NCI-H2227 treated with DMSO at 0.1 percent for 48 hours (cell line): ENCODE measurements at places on chromosomes 5 and 9.
A peak's percentile ranks its signal among the peaks of the same experiment; 100 is the strongest.

DNA sequence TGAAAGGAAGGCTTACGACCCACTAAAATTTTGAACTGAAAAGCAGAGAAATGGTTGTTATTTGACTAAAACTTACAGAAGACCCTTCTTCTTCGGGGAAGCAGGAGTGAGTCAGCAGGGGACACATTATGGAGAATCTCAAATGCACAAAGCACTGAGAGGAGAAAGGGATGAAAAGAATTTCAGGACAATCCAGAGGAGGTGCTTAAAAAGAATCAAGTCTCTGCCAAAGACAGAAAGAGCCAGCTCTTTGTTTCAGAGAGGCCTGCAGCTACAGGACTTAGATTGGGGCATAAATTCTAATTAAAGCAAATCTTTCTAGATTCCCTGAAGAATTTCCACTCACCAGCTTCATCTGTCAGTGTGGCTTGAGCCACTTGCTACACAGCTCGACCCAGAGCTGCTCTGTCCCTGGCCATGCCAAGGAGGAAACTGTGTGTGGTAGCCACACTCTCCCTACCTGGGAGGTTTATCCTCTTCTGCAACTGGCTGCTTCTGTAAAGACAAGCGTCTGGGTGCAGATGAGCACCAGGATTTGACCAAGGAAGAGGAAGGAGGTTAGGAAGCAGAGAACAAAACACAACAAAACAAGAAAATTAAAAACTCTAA lies 89.9 kb downstream of the SEMA5A start:
- DNase-seq: no peak

- no peak for DNase-seq
Measured at GRCh38 chr5:139512786-139513390, 30.3 kb upstream of the STING1 start.

DNA sequence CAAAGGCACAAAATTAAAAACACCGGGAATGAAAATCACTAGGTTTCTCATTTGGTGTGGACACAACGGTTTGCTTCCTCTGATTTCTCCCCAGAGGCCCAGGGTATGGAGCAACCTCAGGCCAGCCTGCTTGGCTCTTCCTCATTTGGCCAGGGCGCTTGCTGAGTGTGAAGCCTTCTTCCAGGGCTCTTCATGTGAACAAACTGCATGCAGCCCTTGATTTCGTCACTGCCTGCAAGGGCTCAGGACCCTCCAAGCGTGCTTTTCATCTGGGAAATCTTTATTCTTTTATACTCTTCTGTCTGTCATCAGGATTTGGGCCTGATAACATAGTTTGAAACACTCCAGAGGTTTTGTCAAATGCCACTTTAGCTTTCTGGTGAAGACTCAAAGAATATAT lies 122.6 kb upstream of the KLF4 start:
- no peak for DNase-seq

DNA sequence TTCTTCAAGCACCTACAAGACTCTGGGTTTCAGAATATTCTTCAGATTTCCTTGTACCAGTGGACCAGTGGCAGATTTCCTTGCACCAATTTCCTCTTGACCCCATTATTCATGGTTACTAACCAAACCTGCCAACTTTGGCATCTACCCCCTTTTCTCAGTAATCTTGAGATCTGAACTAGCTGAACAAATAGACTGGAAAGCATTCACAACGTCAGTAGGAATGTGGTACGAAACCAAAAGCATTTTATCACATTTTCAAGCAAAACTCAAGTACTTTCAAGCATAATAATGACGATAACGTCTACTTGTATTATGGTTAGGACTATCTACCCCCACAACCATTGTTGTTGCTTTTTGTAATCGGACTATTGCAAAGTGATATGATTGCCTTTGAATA lies 1217.3 kb downstream of the PTPRD start:
- DNase-seq: no peak

DNA sequence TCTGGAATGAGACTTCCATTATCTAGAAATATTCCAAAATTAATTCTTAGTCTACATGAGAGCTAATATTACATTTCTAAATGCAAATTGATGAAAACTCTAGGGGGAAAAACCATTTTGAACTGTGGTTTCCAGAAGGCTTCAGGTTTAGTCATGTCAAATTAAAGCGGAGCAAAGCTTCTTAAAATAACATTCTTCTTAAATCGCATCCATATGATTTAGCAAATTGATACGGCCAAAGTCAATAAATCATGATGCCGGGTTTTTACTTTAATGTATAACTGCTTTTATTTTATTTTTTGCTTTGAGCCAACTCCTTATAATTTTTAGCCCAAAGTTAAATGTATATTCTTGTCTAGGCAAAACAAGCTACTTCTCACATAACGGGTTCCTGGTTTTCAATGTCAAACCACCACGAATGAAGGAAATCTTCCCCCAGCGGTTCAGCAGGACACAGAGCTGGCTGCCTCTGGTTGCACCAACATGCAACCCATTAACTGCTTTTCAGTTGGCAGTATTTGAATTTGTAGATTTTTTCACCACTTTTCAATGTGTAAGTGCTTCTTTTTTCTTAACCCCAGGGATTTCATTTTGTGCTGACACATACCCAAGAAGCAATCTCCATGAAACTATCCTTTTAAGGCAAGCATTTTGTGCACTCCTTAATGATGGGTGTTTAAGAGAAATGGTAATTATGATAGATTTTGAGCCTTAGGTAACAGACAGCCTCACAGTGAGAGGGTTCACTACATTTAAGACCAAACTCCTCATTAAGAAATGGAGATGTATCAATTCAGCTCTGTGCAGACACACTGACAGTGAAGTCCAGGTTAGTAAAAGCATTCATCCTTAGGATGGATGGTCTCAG lies 35.5 kb downstream of the EFNA5 start:
- peak; percentile 57 for DNase-seq

DNA sequence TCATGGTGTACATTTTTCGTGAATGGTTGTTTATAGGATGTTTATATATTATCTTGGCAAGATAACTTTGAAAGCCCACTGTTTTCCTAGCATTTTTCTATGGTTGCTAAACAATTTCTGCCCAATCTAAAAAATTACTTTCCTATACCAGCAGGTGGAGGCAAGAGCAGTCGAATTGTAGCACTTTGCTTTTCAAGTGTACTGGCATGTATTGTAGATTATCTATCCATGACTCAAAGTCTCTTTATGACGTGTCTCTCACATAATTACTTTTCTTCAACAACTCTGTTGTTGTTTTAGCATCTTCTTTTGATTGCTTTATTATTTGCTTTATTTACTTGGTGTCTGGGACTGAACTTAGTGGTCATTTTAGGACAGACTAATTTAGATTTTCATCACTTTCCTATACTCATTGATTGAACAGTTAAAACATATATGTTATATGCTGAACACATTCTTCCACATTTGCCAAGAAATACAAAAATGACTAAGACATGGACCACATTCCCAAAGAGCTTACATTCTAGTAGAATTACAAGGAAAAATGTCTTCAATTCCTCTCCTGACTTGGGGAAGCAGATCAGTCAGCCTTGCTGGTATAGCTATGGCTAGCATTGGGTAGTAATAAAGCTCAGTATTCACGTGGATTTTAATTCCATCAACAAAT lies 20.7 kb downstream of the NLN start:
- DNase-seq: no peak

GRCh38 chr5:151897896-151898295 lies 26.8 kb downstream of the GLRA1 start:
- DNase-seq: no peak

DNA sequence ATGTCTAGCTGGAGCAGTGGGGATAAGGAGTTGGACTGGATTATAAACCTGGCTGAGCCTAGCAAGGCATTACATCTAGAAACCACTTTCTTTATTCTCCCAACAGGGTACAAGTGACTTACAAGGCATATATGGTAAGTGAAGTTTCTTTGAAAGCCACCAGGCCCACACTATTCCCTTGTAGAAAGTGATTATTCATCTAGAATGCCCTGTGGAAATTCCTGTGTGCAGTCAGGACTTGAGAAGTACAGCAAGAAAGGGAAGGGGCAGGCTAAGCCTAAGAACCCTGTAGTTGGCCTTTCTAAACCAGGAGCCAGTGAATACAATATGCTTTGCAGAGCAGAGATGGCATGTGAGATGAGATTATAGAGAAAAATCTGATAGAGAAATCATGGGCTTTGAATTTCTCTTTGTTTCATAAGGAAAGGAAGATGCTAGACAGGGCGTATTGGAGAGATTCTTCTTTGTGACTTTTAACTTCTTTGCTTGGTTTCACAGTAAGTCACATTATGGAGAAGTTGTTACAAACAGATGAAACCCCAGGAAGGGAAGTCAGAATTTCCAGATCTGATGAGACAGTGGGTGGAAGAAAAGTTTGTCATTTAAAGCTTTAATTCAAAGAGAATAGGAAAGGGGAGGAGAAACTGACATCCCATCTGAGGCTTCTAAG lies 321.7 kb downstream of the NDUFS4 start:
- DNase-seq: no peak

- DNase-seq: no peak
Measured at GRCh38 chr9:132995879-132996278, 17.4 kb downstream of the GFI1B start.

DNA sequence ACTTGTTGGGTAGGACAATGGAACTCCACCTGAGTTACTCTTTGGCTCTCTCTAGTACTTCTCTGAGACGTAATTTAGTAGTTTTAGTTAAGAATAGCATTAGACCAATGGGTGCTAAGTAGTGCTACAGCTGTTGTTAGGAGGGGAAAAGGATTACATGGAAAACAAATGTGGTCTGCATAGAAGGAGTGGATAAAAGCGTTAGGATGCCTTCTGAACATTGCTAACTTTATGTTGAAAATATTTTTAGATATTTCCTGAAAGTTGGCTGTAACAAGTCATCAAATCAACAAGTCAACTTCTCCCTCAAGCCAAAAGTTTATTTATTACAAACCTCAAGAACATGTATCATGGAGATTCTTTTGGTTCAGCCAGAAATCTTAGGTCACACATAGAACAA lies 409.5 kb upstream of the MEF2C start:
- no peak for DNase-seq

DNA sequence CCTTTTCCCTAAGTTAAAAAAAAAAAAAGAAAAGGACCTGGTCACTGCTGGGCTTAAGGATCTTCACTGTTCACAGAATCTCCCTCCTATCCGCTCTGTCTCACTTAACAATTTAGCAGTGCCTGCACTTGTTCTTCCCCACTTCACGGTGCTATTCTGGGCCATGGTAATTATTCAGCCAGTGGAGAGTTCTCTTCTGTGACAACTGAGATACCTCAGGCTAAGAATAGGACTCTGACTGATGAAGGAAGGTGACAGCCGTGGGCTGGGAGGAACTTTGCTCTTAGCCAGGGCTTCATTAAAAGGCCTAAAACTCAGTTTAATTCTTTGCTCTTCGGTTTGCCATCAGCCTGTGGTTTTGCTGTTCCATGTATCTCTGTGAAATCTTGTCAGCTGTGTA lies 51.9 kb upstream of the ENTREP1 start:
- no peak for DNase-seq

DNA sequence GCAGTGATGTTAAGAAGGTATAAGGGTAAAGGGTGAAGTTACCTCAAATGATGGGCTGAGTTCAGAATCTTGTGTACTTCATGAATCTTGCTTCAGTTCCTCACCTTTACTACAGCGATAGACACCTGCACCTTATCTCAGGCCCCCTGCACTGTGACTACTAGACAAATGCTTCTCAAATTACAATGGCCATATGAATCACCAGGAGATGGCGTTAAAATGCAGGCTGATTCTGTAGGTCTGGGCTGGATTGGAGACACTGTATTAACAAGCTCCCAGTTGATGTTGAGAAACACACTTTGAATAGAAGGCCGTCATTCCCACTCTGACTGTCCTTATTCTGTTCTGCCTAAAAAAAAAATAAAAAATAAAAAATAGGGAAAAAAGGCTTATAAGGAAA lies 29.8 kb downstream of the TARS1 start:
- DNase-seq: peak; percentile 26

DNA sequence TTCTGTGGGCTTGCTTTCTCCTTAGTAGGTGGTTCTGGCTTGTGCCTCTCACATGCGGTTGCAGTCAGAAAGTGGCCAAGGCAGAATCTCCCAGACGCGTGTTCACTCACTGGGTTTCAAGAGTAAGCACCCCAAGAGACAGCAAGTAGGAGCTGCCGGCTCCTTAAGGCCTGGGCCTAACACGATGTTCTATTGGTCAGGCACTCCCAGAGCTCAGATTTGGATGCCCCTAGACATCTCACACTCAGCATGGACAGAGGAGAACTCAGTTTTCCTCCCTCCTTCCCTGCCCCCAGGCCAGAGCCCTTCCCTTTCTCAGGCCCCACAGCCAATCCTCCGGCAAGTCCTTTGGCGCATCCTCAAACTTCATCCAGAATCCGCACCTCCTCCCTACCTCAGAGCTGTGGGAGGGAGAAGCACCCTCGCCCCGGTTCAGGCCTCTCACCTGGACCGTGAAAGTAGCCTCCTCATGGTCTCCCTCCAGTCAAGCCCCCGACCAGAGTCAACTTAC lies 6.5 kb upstream of the CARD19 start:
- DNase-seq: no peak

DNA sequence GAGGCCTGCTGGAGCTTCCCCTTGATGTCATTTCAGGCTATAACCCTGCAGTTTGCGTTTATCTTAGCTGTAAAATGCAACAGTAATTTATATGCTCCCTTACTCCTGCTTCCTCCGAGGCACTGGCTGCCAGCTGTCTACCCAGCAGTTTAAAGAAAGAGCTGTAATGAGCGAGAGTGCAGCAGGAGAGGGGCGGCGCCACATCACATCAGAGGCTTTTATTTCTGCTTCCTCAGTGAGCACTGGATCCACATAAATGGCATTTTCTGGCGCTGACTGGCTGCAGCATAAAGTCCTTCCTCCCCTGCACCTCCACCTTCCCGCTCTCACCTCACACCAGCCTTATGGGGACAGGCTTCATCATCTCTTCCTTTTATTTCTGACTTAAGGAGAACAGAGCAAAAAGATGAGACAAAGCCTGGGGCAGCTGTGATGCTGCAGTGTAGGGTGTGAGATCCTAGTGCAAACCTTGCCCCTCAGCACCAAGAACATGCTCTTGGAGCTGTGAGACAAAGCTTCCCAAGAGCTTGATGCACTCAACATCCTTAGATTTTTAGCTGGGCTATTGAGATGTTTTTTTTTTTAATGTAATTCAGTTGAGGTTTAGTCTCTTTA lies 829.6 kb upstream of the ZNF608 start:
- DNase-seq: peak; percentile 77

DNA sequence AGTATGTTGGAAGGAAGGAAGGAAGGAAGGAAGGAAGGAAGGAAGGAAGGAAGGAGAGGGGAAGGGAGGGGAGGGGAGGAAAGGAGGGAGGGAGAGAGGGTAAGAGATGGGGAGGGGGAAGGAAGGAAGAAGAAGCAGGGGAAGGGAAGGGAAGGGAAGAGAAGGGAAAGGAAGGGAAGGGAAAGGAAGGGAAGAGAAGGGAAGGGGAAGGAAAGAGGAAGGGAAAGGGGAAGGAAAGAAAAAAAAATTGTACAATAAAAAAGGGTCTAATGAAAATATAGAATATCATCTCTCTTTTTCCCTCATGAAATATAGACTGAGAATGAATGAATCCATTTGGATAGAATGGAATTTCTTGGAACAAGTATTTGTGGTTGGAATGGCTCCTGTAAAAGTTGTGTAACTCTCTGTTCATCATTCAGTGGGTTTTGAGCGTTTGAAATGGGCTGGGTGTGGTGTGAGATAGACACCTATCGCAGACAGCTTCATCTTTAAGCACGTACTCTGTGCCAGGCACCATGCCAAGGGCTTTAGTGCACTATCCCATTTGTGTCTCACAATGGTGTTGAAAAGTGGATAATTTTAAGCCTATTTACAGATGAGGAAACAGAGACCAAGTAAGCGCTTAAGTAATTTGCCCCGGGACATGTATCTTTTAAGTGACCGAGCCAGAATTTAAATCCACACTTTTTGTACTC lies 11.6 kb upstream of the PAPPA start:
- no peak for DNase-seq
